ENCODE measurements at places on chromosomes 6 and 20. TPM values are rescaled to one million over a fixed set of nuclear protein-coding genes. Genes with fewer than 3 reads are reported as not detected.

STX11 gene
- total RNA-seq, result 6.2 TPM

SDCBP2 gene
- 0.94 TPM for total RNA-seq

SRSF12 gene
- total RNA-seq, result not detected

KHDC1 gene
- total RNA-seq, result 1.7 TPM

RAET1L gene
- total RNA-seq, result not detected

AKAP7 gene
- total RNA-seq, result 15.4 TPM

TNFRSF6B gene
- not detected for total RNA-seq

Data from CD4-positive, alpha-beta memory T cell (primary cell).